CMK (cell line): ENCODE measurements at places on chromosomes 7 and 10.

DNA sequence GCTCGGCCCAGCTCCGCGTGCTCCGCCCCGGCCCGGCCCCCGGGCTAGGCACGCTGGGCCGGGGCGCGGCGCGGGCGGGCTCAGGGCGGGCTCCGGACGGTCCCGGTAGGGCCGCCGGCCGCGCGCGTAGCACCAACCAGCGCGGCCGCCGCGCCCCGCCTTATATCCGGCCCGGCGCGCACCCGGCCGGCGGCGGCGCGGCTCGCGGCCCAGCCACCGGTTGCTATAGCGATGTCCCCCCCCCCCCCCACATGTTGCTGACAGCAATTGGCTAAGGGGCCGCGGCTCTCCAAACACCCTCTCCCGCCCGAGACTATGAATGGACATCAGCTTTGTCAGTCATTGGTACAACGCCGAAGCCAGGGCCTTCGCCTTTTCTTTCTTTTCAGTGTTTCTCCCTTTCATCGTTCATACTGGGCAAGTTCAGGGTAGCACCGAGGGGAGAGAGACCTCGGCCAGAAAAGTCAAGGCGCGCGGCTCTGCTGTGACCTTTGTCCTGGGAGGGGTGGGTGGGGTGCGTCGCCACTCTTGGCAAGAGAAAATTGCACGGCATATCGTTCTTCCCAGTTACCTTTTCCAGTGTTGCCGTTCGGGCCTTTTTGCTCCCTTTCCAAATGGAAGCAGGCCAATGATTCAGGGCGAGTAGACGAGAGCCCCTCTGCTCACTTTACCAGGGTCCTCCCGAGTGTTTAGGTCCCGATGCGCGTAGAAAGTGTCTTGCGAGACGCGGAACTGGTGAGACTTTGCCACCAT is 354.2 kb downstream of the DNAJB6 start:
- DNase-seq, result no peak

GRCh38 chr10:74932648-74933047 is 106.2 kb downstream of the KAT6B start:
- DNase-seq, result no peak

DNA sequence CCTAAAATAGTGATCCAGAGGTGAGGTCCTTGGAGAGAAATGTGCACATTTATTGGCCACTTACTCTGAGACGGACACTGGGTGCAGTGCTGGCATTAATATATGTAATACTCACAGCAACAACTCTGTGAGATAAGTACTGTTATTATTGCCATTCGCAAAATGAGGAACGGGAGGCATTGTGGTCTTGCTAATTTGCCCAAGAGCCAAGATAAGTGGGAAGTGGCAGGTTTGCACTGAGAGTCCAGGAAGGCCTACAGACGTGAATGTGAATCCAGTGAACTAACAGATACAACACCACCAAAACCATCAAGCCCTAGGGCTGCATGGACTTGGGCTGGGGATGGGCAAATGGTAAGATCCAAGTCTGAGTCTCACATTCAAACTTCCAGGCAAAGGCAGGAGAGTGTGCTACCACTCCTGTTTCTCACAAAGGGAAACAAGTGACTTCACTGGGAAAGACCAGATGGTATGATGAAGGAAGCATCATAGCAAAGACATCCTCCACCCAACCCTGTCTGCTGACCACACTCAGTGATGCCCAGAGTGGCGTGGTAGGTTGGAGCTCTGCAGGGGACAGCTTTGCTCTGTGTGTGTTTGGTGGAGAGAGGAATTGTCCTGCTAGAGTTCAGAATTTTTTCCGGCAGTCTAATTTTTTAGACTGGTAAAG is 19.2 kb downstream of the TMEM273 start:
- no peak for DNase-seq

- DNase-seq, result no peak
Measured at GRCh38 chr10:61682323-61682722, 19.6 kb downstream of the CABCOCO1 start.

DNA sequence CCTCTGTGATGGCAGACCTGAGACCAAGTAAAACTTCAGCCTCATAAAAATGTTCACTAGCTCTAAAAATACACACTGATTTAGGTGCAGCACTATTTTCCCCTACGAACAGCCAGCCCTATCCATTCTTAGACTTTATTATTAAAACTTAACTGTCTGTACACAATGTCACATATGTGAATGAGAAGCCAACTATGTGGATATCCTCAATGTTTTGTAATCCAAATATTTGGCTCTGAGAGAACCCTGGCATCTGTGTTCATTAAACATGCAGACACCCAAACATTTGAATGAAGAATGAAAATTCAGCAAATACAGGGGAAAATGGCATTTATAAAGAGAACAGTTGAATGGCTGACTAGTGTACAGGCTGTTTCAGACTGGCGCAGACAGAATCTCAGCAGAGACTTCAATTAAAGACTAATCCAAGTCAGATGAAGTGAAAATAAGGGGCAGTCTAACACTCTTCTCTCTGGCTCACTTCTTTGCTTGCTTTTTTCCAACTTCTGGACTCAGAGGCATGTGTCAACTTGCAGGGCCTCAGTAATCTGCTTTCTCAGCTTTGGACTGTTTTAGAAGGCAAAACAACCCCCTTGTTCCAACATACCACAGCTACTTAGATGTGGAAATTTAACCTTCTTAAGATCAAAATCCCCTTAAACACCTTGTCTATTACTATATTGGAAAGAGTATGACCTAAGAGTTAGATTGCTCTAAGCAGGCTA is 47.4 kb upstream of the FAM180A start:
- DNase-seq, result no peak

DNA sequence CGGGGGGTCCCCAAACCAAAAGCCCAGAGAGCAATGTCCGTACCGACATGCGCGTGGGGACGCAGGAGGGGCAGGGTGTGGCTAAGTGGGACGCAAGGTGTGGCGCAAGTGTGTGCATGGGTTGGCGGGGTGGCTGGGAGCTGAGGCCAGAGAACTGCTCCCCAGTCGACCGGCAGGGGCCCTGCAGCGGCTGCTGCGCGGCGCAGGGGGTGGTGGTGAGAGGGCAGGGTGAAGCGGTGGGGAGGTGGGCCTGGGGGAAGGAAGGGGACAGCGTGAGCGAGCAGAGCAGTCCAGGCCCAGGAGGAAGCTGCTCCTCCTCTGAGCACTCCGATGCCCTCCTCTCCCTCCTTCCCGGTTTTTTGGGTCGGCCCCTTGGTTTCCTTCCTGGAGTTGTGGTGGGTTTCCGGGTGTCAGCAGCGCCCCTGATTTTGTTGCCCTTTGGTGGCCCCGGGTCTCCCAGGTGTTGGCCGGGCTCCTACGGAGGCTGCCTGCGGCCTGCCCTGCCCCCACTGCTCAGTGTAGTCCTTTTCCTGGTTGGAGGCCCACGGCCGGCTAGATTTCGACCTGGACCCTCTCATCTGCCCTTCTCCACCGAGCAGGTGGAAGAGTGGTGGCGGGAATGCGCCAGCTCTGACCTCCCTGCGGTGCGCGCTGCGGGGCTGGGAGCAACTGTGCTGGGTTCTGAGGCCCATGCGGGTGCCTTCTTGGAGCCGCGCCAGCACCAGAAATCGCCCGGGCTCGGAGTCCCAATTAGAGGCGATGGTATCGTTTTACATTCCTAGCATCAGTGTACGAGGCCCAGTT is 40.5 kb upstream of the COMTD1 start:
- no peak for DNase-seq

DNA sequence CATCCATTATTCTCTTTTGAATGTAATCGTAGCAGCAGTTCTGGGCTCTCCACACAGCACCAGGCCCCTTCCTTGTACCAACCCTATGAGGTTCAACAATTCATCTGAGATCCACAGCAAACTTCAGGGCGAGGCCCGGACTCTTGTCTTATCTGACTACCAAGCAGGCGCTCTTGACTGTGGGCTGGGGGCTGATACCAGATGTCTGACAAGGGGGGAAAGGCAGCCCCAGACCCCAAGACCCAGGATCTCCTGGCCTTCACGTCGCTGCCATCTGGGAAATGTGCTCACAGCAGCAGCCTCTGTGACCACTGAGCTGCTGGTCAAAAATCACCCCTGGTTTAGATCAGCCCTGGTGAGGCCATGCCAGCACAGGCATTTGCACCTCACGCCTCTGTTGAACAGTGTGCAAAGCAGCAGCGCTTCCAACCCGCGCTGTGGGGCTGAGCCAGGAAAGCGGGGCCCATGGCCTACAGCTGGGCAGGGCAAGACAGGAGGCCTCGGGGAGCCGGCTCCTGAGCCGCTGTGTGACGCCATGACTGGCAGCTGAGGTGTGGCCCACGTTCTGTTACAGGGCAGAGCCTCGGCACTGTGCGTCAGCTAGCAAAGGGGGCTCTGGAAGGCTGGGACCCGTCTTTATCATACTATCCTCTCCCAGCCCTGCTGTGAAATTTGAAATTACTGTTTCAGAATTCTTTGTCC is 143.9 kb downstream of the PAXIP1 start:
- no peak for DNase-seq

DNA sequence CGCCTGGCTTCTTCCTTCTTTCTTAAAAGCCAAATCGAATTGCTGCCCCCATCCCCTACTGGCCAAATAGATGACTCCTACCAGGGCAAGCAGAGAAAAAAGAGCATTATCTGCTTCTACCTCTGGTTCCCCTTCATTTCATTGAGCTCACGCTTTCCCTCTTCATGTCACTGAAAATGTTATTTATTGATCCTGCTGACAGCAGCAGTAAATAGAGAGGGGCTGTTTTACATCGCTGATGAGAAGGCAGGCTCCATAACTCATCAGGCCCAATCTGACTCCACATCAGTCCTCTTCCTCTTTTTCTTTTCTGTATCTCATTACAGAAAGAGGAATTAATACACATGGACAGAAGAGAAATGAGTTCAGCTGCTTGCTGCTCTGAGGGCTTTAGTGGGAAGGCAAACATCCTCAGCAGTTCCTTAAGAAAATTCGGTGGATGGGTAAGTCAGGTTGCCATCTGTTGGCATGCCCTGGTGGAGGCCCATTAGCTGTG is 904.1 kb downstream of the KCNMA1 start:
- DNase-seq, result no peak

GRCh38 chr10:84329986-84330651 is 1.7 kb downstream of the CCSER2 start:
- no peak for DNase-seq

- DNase-seq, result no peak
Measured at GRCh38 chr10:89390476-89391225, 1.8 kb upstream of the IFIT1 start.

DNA sequence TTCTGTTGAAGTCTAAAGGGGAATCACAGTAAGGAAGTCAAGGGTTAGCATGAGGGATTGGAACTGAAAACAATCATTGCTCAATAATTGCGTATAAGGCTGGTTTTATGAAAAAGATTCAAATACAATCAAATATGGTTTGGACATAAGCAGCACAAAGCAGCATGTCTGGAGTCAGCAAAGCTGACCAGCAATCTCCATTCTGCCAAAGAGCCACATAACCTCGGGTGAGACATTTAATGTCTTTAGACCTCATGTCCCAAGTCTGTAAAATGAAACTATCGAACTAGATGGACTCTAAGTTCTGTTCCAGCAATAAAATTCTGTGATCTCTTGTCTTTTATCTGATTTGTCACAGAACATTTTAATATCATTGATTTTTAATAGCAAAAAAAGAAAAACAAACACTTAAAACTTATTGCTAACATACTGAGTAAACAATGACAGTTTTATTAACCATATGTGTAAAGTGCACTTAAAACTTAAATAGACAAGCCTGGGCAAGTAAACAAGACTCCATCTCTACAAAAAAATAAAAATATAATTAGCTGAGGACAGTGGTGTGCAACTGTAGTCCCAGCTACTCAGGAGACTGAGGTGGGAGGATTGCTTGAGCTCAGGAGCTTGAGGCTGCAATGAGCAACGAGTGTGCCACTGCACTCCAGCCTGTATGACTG is 217.0 kb downstream of the MAGI2 start:
- no peak for DNase-seq

- no peak for DNase-seq
Measured at GRCh38 chr10:49408519-49409306, 12.8 kb upstream of the DRGX start.

GRCh38 chr7:1134951-1135350 is 25.0 kb downstream of the ZFAND2A start:
- DNase-seq, result no peak

DNA sequence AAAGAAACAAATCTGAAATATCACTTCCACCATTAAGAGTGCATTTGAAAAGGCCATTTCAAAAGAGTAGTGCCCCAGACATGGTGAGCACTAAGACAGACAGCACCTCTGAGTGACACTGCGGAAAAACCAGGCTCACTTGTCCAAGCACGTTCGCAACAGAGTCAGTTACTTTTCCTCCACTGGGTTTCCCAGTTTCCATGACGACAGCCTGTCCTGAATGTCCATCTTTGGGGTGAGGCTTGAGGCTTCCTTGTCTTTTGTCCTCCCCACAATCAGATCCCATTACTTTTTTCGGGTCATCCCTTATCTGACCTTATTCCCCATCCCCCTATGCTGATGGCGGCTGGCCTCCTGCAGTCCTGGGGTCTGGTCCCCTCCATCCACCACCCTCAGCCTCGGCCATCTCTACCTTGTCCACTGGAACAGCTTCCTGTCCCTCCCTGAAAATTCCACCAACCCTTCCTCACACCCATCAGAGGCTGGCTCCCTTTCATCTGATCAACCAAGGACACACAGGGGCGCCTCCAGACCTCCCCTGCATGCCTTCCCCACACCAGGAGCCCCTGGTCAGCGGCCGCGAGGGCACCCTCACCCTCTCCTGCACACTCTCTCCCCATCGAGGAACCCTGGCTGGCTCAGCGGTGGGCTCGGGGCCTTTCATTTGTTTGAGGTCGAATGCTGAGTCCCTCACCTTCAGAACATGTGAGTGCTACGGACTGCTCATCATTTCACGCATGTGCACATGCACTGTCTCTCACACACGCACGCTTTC is 363.6 kb downstream of the DNAJB6 start:
- no peak for DNase-seq

GRCh38 chr10:13758312-13758711 is 171.5 kb downstream of the PRPF18 start:
- no peak for DNase-seq

DNA sequence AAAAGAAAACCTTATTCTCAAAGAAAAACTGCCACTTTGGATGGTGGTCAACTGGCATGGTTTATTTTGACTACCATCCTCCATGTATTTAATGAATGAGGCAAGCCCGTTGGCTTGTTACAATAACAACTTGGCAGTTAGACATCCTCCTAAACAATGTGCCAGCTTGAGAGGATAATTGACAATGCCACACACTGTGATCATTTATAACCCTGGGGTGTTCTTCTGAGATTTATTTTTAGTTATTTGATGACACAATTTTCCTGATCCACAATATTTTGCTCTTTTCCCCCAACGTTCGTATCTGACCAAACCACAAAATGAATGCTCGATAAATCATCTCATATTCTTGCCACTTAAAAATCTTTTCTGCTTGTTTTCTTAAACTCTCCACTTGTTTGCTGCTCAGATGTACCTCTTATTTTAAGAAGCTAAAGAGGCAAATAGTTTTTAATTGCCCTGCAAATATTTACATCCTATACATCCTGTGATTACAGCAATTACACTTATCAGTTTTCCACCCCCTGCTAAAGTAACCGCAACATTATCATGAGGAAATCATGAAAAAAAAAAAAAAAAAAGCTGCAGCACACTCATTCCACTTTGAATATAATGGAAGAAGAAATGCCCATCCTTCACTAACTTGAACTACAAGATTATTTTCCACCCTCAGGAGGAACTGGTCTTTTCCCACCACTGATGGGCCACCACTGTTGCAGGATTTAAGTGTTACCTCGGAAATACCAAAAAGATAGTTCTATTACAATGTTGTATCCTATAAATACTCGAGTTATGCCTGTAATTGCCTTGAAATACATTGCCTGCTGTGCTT is 119.9 kb downstream of the MBL2 start:
- no peak for DNase-seq
